ENCODE measurements at places on chromosomes 3 and 15.

DNA sequence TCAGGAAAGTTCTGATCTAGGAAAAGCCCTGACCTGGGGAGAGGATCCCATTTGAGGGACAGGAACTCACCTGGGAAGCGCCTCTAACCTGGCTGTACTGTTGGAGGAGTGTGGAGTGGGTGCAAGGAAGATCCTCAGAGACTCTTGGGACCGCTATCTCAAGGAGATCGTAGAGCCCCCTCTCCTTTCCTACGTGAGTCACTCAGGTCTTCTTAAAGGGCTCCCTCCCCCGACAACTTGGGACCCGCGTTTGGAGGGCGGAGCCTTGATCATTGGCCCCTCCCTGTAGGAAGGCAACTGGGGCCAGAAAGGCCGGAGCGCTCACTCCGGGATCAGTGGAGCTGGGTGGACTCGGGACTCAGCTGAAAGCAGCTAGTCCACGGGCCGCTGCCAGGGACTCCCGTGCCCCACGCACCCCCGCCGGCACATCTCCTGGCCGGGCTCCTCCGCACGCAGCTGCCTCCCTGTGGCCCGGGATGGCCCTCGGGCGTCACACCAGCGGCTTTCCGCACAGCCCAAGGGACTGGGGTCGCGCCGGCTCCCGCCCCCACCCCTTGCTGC, 520 bp downstream of the SLC26A6 start:
- peak; percentile 61 for DNase-seq

DNA sequence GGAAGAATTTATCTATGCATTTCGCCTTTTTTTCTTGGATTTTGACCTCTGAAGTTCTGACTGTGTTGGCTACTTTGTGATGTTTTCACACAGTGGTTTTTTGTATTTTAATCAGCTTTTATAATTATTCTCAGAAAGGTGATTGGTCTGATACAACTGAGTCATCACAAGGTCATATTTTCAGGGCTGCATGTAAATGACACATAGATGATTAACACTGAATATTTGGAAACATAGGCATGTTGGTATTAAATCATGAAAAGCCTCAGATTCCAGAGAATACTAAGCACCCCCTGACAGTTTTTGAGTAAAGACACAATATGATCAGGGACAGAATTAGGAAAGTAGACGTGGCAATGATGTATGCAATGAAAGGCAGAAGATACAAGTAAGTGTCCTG, 175.5 kb upstream of the SLCO3A1 start:
- no peak for DNase-seq

- no peak for DNase-seq
Observed at GRCh38 chr3:168981396-168981795, 682.1 kb downstream of the MECOM start.

DNA sequence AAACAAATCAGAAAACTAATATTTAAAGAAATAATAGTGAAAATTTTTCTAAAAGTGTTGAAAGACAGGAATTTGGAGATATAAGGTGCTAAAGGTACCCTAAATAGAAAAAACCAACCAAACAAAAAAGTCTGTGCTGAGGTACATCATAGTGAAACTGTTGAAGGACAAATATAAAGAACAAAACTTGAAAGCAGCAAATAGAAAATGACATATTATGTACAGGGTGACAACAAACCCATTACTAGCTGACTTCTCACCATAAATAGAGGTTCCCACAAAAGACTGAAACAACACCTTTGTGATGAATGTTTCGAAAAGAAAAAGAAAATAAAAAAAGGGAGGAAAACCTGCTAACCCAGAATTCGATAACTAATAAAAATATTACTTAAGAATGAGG, 502.5 kb upstream of the NECTIN3 start:
- no peak for DNase-seq

DNA sequence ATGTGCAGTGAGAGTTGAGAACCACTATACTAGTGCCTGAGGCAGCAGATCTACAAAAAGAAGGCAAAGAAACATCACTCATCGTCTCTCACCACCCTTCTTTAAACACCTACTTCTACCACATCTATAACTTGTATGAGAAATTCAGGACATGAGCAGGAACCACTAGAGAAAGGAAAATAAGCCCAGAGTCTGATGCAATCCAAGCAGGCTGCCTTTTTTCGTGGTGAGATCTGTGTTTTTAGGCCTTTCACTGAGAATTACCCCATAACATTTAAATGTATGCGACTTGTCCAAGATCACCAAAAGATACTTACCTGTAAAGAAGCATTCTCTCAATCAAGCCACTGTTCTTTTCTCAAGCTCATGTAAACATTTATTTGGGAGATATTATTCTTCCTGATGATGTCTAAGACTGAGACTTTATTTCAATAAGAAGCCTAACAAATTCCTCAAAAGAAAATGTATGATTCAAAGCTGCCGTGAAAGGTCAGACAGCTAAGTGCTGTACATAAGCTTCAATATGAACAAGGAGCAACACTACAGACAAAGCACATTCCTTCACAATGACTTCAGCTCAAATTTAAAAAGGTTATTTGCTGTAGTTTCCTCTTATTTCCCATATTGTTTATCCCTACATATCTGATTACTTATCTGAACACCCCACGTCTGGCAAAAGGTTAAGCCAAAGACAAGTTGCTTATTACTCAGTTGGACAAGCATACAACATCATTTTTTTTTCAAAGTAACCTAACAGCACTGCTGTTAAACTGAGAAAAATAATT, 16.5 kb downstream of the SPICE1 start:
- no peak for DNase-seq

GRCh38 chr3:177624528-177625495, 427.5 kb upstream of the TBL1XR1 start:
- no peak for DNase-seq

DNA sequence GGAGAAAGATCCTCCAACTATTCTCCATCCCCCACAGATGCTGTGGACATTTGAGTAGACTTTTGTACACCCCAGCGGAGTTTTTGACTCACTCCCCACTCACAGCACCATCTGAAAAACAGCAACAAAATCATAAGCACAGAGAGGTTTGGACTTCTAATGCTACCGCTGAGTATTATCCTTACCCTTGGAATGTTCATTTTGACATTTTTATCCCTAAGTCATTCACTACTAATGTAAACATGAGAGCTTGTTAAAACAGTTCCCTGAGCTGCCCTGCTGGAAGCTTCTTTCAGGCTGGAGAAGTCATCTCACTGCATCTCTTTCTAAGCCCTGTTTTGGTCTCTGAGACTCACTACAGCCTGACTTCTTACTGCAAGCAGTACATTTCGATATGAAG, 1045.9 kb downstream of the MCTP2 start:
- no peak for DNase-seq

DNA sequence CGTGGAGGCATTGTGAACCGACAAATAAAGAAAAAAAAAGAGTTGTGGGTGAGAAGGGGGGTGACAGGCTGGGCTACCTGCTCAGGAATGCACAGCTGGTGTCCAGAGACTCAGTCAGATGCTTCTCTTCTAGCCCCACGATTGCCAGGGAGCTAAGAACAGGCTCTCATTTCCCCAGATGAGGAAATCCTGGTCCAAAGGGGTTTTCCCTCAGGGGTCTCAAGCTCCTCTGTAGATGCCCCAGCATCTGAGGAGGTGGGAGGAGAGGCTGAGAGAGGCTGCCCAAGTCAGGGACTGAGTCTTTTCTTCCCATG, 35.5 kb downstream of the BNC1 start:
- DNase-seq = no peak

DNA sequence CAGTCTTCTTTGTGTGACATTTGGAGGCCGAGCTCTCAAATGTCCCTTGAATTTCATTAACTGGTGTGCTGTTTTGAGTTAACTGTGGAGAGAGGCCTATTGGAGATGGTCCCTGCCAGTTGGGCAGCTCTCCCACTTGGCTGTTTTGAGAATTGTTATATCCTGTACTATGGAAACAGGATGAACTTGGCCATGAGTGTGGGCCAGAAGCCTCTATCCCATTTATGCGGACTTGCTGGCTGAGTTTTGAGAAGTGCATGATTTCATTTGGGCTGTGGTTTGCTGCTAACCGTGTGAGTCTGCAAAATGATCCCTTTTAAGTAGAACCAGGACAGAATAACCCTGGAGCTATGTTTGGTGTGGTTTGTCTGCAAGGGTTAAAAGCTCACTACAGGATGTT, 366.0 kb downstream of the PTPRG start:
- peak; percentile 82 for DNase-seq

GRCh38 chr15:101057841-101058407, 138.8 kb downstream of the LRRK1 start:
- no peak for DNase-seq

GRCh38 chr3:55341502-55342031, 145.5 kb downstream of the WNT5A start:
- DNase-seq = no peak

GRCh38 chr15:78739996-78740903, 71.0 kb downstream of the ADAMTS7 start:
- no peak for DNase-seq

DNA sequence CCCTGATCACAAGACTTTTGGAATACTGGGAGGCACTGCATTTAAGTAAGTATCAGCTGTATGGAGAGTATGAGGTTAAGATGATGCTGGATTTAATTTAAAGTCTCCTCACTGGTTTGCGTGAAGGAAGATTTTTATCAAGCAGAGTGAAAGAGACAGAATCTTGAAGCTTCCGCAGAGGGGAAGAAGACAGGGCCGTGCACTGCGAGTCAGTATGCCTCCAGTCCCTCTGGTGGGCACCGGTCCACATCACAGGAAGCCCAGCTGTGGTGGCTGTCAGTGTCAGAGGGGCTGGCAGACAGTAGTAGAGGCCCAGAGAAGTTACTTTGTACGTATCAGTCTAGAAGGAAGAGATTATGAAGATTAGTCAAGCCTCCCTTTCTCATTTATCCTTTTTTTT, 379.0 kb upstream of the TPRG1 start:
- DNase-seq = no peak

DNA sequence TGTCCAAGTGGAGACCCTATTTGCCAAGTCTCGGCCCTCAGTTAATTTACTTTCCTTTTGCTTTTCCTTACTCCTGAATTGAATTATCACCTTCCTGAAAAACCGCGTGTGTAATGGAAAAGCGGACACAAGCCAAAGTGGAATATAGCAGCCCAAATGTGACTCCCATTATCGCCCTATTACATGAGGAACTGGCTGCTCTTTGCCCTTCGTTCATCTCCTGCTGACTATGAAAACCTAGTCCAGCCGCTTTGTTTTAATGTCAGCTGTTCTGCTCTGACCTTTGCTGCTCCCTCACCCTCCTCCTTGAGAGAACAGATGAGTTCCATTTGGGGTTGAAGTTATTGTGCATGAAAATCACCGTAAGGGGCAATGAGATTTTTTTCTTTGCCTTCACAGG, 632.7 kb upstream of the SUCLG2 start:
- no peak for DNase-seq

GRCh38 chr3:172648747-172649146, 62.1 kb downstream of the NCEH1 start:
- no peak for DNase-seq

DNA sequence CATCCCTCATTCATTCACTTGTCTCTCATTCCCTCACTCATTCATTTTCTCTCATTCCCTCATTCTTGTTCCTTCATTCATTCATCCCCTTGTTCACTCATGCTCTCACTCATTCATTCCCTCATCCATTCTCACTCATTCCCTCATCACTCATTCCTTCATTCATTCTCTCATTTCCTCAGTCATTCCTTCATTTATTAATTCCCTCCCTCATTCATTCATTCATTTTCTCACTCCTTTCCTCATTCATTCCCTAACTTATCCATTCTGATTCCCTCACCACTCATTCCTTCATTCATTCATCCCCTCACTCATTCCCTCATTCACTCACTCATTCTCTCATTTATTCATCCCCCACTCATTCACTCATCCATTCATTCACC, 13.8 kb downstream of the ABTB1 start:
- no peak for DNase-seq

DNA sequence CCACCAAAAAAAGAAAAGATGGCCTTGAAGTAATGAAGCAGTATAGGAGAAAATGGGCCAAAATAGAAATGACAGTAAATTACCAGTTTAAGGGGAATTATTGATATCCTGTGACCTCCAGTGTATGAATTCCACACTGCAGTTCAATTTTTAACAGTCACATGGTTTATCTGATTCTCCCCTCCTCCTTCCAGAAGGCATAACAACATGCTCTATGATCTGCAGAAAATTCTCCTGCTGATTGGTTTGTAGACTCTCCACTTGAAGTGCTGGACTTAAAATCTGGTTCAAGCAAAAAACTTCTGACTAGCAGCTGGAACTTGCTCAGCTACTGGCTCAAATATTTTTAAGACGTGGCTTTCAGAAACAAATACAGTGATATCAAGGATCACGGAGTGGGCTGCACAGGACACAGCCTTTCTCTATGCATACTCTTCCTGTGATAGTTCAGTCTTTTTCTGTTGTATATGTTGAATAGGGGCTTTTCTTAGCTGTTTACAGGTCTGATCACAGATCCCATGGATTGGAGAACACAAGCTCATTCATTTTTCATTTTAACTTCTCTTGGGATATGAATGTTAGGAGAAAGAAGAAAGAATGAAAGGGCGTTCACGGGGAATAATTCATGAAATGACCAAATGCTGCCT, 211.5 kb downstream of the LSAMP start:
- no peak for DNase-seq

GRCh38 chr3:64909757-64910467, 222.1 kb upstream of the ADAMTS9 start:
- no peak for DNase-seq

GRCh38 chr15:87522997-87523396, 733.5 kb downstream of the NTRK3 start:
- DNase-seq = no peak

- DNase-seq = no peak
Observed at GRCh38 chr3:23567917-23568316, 237.8 kb upstream of the UBE2E1 start.

- no peak for DNase-seq
Observed at GRCh38 chr15:64453689-64454037, 6.7 kb upstream of the ZNF609 start.

DNA sequence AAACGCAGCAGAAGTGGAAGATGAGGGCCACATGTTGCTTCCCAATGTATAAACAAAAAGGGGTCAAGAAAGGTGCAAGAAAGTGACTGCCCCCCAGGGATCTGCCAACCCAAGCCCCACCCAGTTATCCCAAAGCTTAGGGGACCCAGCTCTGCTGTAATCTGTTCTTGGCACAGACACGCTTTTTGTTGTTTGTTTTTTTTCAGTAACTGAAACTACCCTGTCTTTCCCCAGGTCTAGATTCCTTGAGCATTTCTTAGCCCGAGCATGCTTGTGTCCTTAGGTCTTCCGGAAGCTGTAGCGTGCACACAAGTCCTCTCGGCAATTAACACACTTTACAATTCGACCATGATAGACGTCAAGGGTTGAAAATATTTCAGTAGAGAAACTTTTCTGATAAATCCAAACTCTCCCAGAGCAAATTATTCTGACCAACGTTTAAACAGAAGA, 8.5 kb upstream of the PPARG start:
- DNase-seq = no peak

DNA sequence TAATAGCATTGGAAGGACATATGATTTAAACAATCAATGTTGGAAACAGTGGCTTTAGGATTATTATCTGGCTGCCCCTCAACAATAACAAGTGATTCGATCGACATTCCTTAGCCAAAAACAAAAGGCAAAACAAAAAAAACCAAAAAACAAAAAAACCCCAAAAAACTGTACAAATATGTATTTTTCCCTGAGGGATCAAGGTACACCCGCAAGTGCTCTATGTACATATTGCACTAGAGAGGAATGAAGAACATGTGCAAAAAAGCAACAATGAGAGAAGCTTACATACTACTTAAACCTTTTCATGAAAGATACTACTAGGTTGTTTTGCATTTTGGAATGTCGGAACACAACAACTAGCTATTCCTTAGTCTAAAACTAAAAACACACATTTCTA, 14.2 kb upstream of the ICE2 start:
- DNase-seq = no peak

All from ovary (tissue), 10 donors.